Liver (tissue), 10 donors: ENCODE measurements at places on chromosomes 6 and 20. TPM values are rescaled to one million over a fixed set of nuclear protein-coding genes. Genes with fewer than 3 reads are reported as not detected.

The TMEM170B gene
- 9.2 TPM for total RNA-seq

The TP53TG5 gene
- not detected for total RNA-seq

The SLC26A8 gene
- 0.33 TPM for total RNA-seq

- DNase-seq = no peak
Observed at GRCh38 chr6:1037430-1038202, 274.3 kb upstream of the FOXQ1 start.

DNA sequence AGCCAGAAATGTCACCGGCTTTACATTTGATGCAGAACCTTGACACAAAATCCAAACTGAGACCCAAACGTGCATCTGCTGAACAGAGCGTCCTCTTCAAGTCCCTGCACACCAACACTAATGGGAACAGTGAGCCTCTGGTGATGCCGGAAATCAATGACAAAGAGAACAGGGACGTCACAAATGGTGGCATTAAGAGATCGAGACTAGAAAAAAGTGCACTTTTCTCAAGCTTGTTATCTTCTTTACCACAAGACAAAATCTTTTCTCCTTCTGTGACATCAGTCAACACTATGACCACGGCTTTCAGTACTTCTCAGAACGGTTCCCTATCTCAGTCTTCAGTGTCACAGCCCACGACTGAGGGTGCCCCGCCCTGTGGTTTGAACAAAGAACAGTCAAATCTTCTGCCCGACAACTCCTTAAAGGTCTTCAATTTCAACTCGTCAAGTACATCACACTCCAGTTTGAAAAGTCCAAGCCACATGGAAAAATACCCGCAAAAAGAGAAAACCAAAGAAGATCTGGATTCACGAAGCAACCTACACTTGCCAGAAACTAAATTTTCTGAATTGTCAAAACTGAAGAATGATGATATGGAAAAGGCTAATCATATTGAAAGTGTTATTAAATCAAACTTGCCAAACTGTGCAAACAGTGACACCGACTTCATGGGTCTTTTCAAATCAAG is 108.4 kb downstream of the RTN4IP1 start:
- no peak for DNase-seq
